ENCODE measurements at places on chromosomes 13 and 19. TPM values are rescaled to one million over a fixed set of nuclear protein-coding genes. Genes with fewer than 3 reads are reported as not detected.

DNA sequence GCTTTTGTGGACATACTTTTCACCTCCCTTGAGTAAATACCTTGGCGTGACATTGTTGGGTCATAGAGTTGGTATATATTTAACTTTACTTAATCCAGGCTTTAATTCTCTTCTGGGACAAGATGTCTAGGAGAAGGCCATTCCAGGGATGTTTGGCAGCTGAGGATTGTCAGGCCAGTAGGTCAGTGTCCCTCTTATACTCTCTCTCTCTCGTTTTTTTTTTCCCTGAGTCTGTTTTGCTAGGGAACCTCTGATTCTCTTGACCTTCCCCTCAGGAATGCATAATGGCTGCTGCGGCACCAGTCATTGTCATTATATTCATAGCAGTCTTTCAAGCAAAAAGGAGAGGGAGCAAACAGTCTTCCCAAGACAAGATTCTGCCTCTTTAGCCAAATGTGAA is 48.8 kb downstream of the BICRA start:
- DNase-seq: no peak

DNA sequence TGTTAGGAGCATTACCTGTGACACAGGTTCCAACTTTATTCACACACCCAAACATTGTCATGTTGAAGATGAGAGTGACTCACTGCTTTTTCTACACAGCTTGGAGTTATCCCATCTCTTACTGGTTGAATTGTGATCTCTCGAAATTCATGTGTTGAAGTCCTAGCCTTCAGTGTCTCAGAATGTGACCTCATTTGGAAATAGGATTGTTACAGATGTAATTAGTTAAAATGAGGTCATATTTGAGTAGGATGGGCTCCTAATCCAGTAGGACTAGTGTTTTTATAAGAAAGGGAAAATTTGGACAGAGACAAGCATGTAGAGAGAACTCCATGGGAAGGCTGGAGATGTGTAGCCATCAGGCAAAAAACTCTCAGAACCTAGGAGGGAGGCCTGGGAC is 142.5 kb downstream of the POSTN start:
- DNase-seq: no peak

DNA sequence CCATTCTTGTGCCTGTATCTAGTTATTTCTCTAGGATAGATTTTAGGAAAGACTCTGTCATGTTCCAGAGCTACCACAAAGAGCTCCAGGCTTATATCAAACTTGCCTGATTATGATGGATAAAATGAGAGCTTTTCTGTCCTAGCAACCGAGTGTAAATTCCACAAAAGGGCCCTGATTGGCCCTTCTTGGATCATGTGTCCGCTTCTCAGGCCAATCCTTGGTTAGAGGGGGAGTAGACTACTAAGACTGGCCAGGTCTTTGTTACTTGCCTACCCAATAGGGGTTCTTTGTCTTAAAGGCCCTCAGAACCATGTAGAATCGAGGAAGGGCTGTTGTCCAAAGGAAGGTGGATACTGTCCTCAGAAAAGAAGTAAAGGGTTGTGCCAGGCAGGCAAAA is 2.4 kb downstream of the DHX34 start:
- DNase-seq: no peak

DNA sequence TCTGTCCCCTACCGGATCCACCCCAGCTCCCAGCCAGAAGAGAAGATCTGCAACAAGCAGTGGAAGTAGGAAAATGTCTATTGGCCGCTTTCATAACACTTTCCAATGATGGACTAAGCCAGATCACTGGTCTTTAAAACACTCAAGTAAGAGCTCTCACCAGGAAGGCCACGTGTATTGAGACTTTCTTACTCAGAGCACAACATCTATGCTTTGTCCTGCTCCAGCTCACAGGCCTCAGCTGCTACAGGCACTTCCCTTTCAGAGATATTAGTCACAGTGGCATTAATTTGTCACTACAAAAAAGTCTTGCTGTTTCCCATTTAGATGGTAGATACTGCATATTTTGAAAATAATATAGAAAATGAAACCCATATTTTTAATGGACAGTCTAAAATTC is 164.2 kb downstream of the ABCC4 start:
- DNase-seq: no peak

CALR gene
- total RNA-seq: 280 TPM

Data from occipital lobe (tissue), 3 donors.